Brain (organoid and tissue), 16 donors: ENCODE measurements at places on chromosomes 4 and X. TPM values are rescaled to one million over a fixed set of nuclear protein-coding genes. Genes with fewer than 3 reads are reported as not detected.

Gene RPL36A
- 2,342 TPM for polyA plus RNA-seq

Gene SULT1B1
- polyA plus RNA-seq = 0.27 TPM

Gene TRIM2
- polyA plus RNA-seq = 17.8 TPM

Gene FAM53A
- 5.2 TPM for polyA plus RNA-seq

Gene H2BW1
- not detected for polyA plus RNA-seq

Gene TMEM128
- 23.0 TPM for polyA plus RNA-seq

Gene EDA
- polyA plus RNA-seq = 0.76 TPM

Gene CT55
- not detected for polyA plus RNA-seq

Gene PITX2
- polyA plus RNA-seq = not detected
